ENCODE measurements at places on chromosomes 5 and 9.

DNA sequence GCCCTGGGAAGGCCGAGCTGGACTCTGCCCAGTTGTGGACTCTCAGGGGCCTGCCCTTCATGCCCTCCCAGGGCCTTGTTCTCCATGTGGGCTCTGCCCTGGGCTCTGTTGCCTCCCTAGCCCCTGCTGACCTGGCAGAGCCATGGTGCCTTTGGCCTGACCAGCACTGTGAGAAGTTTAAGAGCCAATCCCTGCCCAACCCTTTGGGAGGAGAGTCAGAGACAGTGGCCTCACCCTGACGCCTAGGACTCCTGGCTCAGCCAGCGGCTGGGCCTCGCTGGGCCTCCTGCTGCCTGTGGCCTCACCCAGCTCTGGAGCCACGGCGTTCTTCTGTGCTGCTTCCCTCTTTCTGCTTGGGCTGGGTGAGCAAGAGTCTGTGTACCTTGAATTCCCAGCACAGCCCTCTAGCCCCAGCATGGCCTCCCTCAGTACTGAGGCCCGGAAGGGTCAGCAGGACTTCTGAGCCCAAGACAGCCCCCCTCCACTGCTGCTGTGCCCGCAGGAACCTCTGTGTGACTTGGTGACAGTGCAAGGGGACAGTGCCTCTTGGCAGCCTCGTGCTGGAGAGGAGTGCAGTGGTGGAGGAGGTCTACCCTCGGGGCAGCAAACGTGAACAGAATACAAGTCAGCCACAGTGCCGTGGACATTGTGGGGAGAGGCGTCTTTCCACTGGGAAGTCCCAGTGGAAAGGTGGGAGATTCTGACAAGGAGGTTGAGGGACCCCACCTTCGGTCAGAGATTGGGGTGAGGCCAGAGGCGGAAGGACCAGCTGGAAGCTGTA is 97.4 kb downstream of the CACNA1B start:
- no peak for DNase-seq

DNA sequence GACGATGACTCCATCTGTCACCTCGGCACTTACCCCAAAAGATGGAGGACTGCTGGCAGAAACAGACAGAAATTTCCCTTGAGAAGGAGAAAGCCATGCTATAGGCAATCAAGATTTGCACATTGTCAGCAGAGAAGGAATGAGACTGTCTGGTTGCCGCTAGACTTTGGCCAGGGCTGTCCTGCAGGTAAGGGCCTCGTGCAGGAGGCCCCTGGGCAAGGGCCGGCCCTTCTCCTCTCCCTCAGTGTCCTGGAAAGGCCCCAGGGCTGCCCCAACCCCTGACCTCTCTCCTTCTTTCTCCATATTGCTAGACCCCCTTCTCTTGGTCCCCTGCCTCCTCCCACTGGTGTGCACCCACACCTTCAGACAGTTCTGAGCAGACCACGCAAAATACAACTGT is 14.6 kb upstream of the KCNIP1 start:
- no peak for DNase-seq

GRCh38 chr9:131096269-131097125 is at the start of gene AIF1L:
Gene AIF1L (plus strand): TSS chr9:131096531. CDS start chr9:131096630, 99 bp downstream.
- no peak for DNase-seq

- DNase-seq: no peak
Observed at GRCh38 chr5:124747791-124748686, 1.6 kb upstream of the ZNF608 start.

- DNase-seq: no peak
Observed at GRCh38 chr5:54673523-54674225, 156.1 kb downstream of the SNX18 start.

- DNase-seq: no peak
Observed at GRCh38 chr5:79540939-79541338, 27.0 kb upstream of the HOMER1 start.
